ENCODE measurements at places on chromosomes 2 and 18.
A peak's percentile ranks its signal among the peaks of the same experiment; 100 is the strongest.

GRCh38 chr18:37657493-37657892 lies 91.9 kb upstream of the CELF4 start:
- DNase-seq = no peak

DNA sequence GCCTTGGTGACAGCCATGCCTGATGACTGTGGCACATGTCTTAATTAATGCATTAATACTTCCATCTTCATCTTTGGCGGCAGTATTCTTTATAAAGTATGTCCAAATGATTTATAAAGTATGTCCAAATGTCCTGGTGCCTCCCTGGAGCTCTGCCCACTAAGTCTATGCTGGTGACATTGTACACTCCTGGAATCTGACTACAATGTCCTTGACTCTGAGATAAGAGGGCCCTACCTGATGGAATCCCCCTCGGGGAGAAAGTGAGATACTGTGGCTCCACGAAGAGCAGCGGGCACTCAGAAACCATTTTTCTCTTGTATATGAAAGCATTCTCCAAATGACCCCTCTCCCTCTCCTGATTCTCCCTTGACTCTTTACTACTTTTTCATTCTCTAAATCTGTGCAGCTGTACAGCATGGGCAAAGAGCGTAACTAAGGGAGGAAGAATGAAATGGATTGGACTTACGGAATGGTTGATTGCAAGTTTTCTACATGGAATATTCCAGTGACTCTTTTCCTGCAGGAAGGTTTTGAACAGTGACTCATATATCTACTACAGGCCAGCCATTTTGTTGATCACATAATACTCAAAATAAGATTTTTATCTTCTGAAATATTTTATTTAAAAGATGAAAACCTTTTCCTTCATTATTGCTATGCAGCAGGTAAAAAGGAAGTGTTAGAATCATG lies 17.3 kb downstream of the RAB12 start:
- DNase-seq = no peak

DNA sequence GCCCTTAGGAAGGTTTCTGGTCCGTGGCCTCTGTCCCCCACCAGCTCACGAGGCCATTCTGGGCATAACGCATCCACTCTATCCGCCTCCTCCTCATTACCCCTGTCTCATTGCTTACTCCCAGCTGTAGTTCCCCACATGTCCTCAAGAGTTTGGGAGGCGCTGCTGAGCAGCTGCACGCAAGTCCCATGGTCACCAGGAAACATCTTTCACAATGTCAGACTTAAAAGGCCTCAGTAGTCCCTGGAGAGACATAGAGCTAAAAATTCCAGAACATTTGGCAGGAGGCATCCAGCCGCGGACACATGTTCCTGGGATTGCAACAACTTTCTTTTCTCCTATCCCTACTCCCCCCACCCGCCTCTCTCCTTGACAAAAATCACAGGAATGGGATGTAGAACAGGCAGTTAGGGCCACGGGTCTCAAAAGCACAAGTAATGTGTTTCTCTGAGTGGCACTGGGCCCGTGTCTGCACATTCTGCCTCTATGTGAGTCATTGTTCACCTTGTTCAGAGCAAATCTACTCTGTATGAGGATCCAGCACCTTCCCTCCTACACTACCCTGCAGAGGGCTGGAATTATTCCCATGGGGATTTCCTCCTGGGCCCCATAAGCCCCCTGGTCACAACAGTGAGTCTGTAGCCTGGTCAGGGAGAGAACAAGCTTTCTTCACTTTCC lies 8.1 kb downstream of the LBH start:
- peak; percentile 78 for DNase-seq

DNA sequence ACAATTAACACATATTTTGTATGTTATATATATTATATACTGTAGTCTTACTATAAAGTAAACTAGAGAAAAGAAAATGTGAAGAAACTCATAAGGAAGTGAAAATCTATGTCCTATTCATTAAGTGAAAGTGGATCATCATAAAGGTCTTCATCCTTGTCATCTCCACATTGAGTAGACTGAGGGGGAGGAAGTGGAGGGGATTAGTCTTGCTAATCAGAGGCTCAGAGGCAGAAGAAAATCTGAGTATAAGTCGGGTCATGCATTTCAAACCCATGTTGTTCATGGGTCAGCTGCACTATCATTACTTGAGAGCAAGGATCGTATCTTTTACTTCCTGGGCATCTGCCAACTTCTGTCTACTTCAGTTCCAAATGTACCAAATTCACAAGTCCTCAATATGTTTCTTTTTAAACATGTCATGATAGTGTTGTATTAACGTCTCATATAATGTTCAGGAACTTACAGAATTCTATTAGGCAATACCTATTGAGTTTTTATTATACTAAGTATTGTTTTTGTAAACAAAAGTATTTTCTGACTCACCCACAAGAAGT lies 208.9 kb upstream of the BOD1L2 start:
- no peak for DNase-seq

- no peak for DNase-seq
Observed at GRCh38 chr2:2575870-2576386, 244.9 kb upstream of the MYT1L start.

- DNase-seq = no peak
Observed at GRCh38 chr2:69280796-69281412, 106.1 kb downstream of the GFPT1 start.

DNA sequence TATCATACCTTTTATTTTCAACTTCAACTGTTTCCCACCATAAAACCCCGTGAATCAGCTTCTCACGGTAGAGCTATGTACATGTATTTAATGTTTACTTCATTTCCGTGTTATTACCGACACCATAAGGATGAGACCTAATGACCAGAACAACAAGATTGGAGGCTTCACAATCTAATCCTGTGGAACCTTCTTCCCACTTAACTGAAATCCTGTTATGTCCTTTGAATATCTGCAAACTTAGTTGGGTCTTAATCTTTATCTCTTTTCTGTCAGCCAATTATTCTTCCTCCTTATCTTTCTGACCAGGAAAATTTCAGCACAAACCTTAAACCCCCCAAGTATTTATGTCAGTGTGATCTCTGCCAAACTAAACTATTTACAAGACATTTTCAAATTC lies 214.4 kb downstream of the TMX3 start:
- DNase-seq = no peak

DNA sequence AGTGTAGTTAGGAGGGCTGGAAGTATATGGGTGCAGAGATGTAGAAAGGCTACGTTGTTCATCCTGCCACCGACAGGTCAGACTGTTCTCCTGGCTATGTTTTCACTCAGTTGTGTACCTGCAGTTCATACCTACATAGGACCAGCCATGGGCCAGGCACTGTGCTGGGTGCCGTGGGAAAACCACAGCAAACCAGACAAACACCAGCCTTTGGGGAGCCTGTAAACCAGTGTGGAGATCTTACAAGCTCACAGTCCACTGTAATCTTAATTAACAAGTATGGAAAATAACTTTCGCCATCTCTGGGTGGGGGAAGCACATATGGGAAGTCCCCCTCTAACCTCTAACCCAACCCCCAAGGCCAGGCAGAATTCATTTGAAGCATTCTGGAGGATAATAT lies 12.7 kb downstream of the NCK2 start:
- DNase-seq = no peak

DNA sequence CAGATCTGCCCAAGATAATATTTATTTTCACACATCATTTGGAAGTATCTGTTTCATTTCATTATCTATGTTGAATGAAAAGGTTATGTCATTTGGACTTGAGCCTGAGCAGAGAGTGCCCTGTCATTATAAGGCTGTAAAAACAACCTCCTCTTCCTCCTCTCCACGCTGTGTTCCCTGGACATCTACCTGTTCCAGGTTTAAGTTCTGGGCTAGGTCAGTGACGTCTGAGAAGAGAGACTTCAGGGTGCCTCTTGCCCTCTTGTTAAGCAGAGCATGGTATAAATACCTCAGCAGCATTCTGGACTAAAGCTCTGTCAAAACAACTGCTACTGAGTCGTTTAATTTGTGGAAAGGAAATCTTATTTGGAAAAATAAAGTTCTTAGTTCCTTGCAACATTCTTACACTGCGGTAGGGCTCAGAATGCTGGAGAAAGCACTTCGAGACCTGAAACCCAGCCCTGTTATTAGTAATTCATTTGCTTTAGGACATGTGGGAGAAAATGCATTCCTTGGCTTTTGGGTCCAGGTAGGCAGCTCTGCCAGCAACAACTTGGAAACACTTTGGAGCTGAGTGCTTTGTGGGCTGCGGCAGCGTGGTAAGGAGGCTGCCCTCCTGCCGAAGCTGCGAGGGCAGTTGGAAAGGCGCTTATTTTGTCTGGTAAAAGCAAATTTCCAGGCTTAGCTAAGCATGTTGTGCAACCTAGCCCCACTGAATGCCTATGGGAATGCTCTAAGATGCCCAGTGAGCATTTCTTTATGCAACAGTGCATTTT lies 91.8 kb upstream of the NEDD4L start:
- DNase-seq = no peak

DNA sequence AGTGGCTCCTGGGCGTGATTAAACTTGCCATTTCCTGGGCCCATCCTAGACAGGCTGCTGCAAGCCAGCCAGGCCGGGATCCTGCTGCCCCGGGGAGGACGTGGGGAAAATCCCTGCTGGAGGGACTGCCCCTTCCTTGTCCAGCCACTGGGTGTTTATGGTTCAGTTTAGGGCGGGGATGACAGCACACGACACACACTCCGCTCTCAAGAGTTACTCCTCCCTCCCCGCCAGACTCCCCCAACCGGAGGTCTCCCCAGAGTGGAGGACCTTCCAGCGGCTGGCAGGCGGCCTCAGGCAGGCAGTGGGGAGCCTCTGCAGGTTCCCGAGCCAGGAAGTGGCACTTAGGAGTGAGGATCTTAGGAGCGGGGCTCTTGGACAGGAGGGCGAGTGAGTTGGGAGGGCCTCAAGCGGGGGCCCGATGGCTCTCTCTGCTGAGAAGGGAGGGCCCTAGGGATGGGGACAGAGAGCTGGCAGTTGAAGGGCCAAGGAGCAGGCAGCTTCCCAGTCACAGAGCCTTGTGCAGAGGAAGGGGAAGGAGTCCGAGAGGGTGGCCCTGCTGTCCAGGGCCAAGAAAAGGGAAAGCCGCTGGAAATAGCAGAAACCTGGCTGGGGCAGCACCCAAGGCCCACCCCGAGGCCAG lies 5.7 kb upstream of the GPR35 start:
- no peak for DNase-seq

DNA sequence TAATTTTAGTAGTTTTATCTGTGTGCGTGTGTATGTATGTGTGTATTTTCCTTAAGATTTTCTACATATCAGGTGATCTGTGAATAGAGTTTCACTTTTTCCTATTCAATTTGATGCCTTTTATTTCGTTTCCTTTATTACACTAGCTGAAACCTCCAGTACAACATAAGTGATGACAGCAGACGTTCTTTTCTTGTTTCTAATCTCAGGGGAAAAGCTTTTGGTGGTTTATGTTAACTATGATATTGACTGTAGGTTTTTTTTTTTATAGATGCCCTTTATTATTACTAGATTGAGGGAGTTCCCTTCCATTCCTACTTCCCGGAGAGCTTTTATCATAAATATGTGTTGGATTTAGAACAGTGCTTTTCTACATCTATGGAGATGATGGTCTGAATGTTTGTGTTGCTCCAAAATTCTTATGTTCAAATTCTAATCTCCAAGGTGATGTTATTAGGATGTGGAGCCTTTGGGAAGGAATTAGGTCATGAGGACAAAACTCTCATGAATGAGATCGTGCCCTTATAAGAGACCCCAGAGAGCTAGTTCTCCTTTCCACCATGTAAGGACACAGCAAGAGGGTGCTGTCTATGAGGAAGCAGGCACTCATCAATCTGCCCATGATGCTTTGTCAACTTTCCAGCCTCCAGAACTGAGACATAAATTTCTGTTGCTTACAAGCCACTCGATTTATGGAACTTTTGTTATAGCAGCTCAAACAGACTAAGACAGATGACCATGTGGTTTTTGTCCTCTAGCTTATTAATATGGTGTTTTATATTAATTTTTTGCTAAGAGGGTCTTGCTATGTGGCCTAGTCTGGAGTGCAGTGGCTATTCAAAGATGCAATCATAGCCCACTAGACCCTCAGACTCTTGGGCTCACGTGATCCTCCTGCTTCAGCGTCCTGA lies 5.9 kb upstream of the RHBDD1 start:
- DNase-seq = no peak

DNA sequence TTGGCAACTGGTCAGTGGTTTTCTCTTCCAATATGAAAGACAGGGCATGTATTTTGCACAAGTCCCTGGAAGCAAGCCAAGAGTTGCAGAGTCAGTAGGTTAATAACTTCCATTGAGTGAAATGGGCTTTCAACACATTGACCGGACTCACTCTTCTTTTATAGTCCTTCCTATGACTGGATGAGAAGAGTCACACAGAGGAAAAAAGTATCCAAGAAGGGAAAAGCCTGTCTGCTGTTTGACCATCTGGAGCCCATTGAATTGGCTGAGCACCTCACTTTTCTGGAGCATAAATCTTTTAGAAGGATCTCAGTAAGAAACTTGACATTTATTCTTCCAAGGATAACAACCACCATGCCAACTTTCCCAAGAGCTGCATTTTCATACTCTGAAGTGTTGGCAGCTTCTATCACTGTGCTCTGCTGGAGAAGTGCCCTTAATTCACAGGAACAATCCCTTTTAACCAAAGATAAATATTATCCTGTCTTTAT lies 45.4 kb downstream of the RASGRP3 start:
- no peak for DNase-seq

DNA sequence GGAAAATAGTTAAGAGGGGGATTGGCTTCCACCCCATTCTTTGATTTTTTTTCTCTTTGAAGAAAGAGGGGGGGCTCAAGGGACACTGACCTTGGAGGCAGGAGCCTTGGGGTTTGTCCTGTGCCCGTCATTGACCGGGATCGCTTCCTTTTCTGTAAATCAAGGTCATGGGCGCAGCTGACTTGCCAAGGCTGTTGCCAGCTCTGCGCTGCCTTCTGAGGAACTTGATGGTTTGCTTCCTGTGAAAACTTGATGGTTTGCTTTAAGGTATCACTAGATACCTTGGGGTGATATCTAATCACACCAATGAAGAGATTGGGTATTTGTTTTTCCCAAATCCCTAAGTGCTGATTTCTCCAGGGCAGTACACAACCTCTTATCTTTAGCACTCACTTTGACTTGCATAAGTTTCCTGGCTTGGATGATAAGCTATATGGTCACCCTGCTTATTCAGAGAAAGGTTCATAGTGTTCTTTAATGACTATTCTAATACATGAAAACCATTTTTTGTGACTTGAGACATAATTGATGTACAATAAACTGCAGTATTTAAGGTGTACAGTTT lies 56.0 kb downstream of the DGKD start:
- no peak for DNase-seq

GRCh38 chr2:8015848-8016600 lies 665.8 kb upstream of the ID2 start:
- DNase-seq = peak; percentile 39

Measured in OCI-LY7 (cell line).